ENCODE measurements at places on chromosomes 7 and 10. TPM values are rescaled to one million over a fixed set of nuclear protein-coding genes. Genes with fewer than 3 reads are reported as not detected.

- no peaks in the 10 kb centered on the region for H3K27me3 ChIP-seq
- no peak overlapping the region for H3K4me3 ChIP-seq
- no peak overlapping the region for H3K27ac ChIP-seq
- no peaks in the 10 kb centered on the region for H3K4me1 ChIP-seq
These were observed 242.0 kb downstream of the AUTS2 start for GRCh38 chr7:69840248-69840647.

- no peaks in the 10 kb centered on the region for H3K4me1 ChIP-seq
- no peaks in the 10 kb centered on the region for H3K36me3 ChIP-seq
- DNase-seq, result no peak
These were observed 126.6 kb downstream of the TMEM178B start for GRCh38 chr7:141200191-141201108.

The KIAA1549 gene
- polyA plus RNA-seq, result 1.8 TPM

DNA sequence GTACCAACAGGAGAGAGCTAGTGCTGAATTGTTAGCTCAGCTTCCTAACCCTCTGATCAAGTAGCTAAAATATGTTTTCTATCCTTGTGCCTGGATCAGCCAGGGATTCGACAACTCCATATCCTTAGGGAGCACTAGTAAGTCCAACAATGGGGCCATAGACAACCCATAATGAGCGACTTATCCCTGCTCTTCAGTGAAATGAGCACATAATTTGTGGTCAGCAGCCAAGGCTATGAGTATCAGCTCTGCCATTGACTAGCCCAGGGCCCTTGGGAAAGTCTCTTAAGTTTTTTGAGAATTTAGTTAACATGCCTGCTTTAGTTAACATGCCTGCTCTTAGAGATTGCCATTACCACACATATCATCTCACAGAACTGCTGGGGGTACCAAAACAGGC, 39.3 kb downstream of the COL1A2 start:
- H3K36me3 ChIP-seq, result no peaks in the 10 kb centered on the region
- no peaks in the 10 kb centered on the region for H3K27me3 ChIP-seq
- H3K4me1 ChIP-seq, result no peaks in the 10 kb centered on the region
- H3K4me3 ChIP-seq, result no peak overlapping the region

The PLAC9 gene
- polyA plus RNA-seq, result 49.9 TPM

DNA sequence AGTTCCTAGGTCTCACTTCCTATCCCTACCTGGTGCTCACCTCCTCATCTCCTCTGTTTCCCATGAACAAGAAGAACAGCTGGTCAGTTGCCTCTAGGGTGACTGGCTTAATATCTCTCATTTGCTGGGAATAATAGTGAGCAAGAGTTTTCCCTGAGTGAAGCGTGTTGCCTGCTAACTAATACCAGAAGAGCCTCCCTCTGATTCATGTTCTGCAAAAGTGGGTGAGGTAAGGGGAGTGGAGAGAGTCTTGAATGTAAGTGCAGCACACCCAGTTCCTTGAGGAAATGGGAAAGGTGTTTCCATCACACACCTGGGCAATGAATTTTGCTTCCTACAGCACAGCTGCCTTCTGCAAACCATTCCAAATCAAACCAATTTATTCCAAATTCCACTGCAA, 29.6 kb downstream of the FZD1 start:
- H3K4me1 ChIP-seq, result no peaks in the 10 kb centered on the region
- peak overlapping the region; percentile 54 for H3K27ac ChIP-seq
- DNase-seq, result no peak
- H3K36me3 ChIP-seq, result no peaks in the 10 kb centered on the region
- no peaks in the 10 kb centered on the region for H3K27me3 ChIP-seq

DNA sequence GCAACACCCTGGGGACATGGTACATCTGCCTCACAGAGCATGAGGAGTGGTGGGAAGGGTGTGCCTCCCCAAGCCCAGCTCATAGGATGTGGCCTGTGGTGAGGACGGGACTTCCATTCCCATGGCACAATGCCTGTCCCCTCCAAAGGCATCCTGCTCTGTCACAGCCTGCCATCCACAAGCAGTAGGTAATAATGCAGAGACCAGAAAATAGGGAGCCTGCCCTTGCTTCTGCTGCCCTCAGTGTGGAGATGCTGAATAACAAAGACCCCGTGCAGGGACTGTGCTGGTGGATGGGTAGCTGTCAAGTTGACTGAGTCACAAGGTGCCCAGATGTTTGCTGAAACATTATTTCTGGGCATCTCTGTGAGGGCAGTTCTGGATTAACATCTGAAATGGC, 199.9 kb upstream of the GRB10 start:
- H3K36me3 ChIP-seq, result no peaks in the 10 kb centered on the region
- no peak overlapping the region for H3K27ac ChIP-seq
- H3K27me3 ChIP-seq, result no peaks in the 10 kb centered on the region
- DNase-seq, result no peak
- H3K4me3 ChIP-seq, result no peak overlapping the region
- H3K4me1 ChIP-seq, result no peaks in the 10 kb centered on the region

GRCh38 chr7:101125989-101126650, 784 bp upstream of the SERPINE1 start:
- H3K4me1 ChIP-seq, result no peaks in the 10 kb centered on the region
- DNase-seq, result peak; percentile 90
- H3K27me3 ChIP-seq, result no peaks in the 10 kb centered on the region
- no peak overlapping the region for H3K4me3 ChIP-seq

The CRPPA gene
- polyA plus RNA-seq, result 2.0 TPM

The TET1 gene
- polyA plus RNA-seq, result 0.22 TPM

GRCh38 chr10:86547296-86547695, 25.7 kb upstream of the WAPL start:
- no peaks in the 10 kb centered on the region for H3K27me3 ChIP-seq
- no peaks in the 10 kb centered on the region for H3K36me3 ChIP-seq

DNA sequence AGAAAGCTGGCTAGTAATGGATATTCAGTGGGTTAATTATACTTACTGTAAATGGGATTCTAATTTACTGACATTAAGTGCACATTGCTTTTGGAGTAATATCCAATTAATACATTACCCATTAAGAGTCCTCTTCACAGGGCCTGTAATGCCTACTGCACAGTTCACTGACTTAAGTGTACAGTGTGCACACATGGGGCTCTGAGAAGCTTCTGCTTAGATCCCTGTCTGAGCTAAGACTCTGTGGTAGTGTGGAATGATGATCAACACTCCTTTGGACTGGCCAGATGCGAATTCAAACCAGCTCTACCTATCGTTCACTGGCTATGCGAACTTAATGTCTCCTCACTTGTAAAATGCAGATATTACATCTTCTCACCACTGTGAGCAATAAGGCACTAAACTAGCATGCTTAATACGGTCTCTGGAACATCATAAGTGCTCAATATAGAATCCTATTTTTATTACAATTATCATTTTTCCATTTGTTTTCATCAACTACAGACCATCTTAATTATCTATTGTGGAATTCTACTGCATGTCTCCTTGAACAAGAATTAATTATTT, 53.8 kb upstream of the SEC61G start:
- no peak for DNase-seq
- H3K4me1 ChIP-seq, result peaks cover 12% of the 10 kb centered on the region
- H3K27me3 ChIP-seq, result no peaks in the 10 kb centered on the region
- H3K36me3 ChIP-seq, result no peaks in the 10 kb centered on the region
- no peak overlapping the region for H3K27ac ChIP-seq
- H3K4me3 ChIP-seq, result no peak overlapping the region

The MINDY4 gene
- 5.3 TPM for polyA plus RNA-seq

- DNase-seq, result no peak
- no peaks in the 10 kb centered on the region for H3K27me3 ChIP-seq
- H3K4me1 ChIP-seq, result peaks cover 3% of the 10 kb centered on the region
- H3K36me3 ChIP-seq, result no peaks in the 10 kb centered on the region
These were observed 142.0 kb upstream of the NAMPT start for GRCh38 chr7:106426803-106427202.

DNA sequence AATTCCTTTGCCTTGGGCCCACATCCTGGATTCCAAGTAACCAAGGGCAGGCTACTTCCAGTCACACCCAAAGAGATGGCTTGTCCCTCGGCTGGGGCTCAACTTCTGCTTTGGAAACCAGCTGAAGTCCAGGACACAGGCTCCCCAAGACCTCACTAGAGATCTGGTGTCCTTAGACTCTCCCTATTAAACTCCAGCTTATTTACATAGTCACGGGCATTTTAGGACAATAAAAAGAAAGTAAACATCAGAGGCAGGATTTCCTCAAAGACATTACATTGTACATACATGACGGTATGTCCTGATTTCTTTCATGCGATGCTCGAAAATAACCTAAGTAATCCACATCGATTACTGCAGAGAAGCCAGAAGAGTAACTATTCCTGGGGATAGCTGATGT, 461.5 kb upstream of the C7orf33 start:
- no peaks in the 10 kb centered on the region for H3K27me3 ChIP-seq
- H3K36me3 ChIP-seq, result no peaks in the 10 kb centered on the region
- H3K4me1 ChIP-seq, result no peaks in the 10 kb centered on the region
- no peak overlapping the region for H3K4me3 ChIP-seq
- DNase-seq, result no peak

GRCh38 chr10:78686444-78687060, 382.2 kb upstream of the ZMIZ1 start:
- no peaks in the 10 kb centered on the region for H3K36me3 ChIP-seq
- H3K27ac ChIP-seq, result no peak overlapping the region
- no peak overlapping the region for H3K4me3 ChIP-seq
- H3K27me3 ChIP-seq, result no peaks in the 10 kb centered on the region
- no peaks in the 10 kb centered on the region for H3K4me1 ChIP-seq
- DNase-seq, result no peak

GRCh38 chr10:27911539-27911938, 87.3 kb downstream of the ODAD2 start:
- no peak overlapping the region for H3K27ac ChIP-seq
- H3K27me3 ChIP-seq, result no peaks in the 10 kb centered on the region
- DNase-seq, result no peak
- H3K4me1 ChIP-seq, result no peaks in the 10 kb centered on the region
- H3K36me3 ChIP-seq, result no peaks in the 10 kb centered on the region

DNA sequence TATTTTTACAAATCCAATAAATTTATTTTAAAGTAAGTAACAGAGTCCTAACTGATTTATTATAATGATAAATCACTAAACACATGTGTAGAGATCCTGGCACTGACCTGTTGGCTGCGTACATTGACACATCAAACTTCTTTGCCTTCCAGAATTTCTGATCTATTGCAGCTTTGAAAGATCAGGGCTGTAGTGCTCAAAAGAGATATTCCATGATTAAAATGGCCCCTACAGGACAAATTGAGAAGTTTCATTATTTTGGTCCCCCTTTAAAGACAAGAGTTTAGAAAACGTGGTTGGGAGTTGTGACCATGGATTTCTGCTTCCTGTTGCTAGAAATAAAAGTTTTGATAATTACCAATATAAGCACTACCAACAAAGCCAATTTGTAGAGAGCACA, 87.7 kb upstream of the PDK4 start:
- no peak overlapping the region for H3K27ac ChIP-seq
- no peak overlapping the region for H3K4me3 ChIP-seq
- no peaks in the 10 kb centered on the region for H3K27me3 ChIP-seq

- H3K27me3 ChIP-seq, result no peaks in the 10 kb centered on the region
- no peaks in the 10 kb centered on the region for H3K36me3 ChIP-seq
- H3K4me3 ChIP-seq, result peak overlapping the region; percentile 83
- peak overlapping the region; percentile 67 for H3K27ac ChIP-seq
These were observed 588 bp downstream of the GLI3 start for GRCh38 chr7:42236266-42236975.

- no peaks in the 10 kb centered on the region for H3K36me3 ChIP-seq
- no peak for DNase-seq
- H3K4me3 ChIP-seq, result no peak overlapping the region
These were observed 703.5 kb downstream of the AUTS2 start for GRCh38 chr7:70301673-70302185.

- H3K4me3 ChIP-seq, result no peak overlapping the region
- H3K27me3 ChIP-seq, result no peaks in the 10 kb centered on the region
- H3K36me3 ChIP-seq, result no peaks in the 10 kb centered on the region
These were observed 318.5 kb downstream of the SH2D4B start for GRCh38 chr10:80856186-80856585.

The DEPP1 gene
- 44.4 TPM for polyA plus RNA-seq

- H3K4me1 ChIP-seq, result no peaks in the 10 kb centered on the region
These were observed 20.8 kb downstream of the SFTPD start for GRCh38 chr10:79928028-79928583.

GRCh38 chr7:1459920-1460820, 900 bp upstream of the MICALL2 start:
- H3K4me3 ChIP-seq, result peak overlapping the region; percentile 52
- no peaks in the 10 kb centered on the region for H3K36me3 ChIP-seq

DNA sequence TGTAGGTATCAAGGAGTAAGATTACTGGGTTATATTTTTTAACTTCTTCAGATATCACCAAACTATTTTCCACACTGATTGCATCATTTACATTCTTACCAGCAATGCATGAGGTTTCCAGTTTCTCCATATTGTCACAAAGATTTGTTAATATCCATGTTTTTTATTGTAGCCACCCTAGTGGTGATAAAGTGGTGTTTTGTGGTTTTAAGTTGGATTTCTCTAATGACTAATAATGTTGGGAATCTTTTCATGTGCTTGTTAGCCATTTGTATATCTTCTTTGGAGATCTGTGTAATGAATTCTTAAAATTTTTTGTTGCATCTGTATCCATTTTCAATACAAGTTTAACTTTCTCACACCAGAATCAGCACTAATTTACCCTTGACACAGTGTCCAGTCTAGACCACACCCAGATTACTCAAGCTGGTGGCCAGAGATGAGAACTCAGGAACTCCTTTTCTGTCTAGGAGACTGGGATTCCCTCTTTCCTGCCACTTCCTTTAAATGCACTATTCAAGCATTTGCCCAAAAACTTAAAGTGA, 67.0 kb upstream of the PLXDC2 start:
- no peak overlapping the region for H3K27ac ChIP-seq
- DNase-seq, result no peak
- H3K4me1 ChIP-seq, result no peaks in the 10 kb centered on the region
- H3K36me3 ChIP-seq, result no peaks in the 10 kb centered on the region
- H3K4me3 ChIP-seq, result no peak overlapping the region

DNA sequence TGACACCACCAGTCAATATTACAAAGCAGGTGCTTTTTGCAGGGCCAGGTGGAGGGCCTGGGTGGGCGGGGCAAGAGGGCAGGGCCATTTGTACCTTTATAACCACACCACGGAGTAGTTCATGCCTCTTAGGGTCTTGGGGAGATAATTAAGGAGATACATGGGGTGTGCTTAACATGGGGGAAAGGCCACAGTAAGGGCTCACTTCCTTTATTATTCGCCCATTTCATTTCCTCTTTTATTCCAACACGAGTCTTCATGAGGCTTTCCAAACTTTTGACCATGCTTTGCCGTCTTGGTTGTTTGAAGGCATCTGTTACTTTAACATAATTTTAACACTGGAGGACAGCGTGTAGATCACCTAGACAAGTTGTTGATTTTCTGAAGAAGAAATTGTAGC, 33.3 kb upstream of the LYZL2 start:
- no peak for DNase-seq
- H3K27me3 ChIP-seq, result no peaks in the 10 kb centered on the region
- no peak overlapping the region for H3K27ac ChIP-seq
- H3K4me1 ChIP-seq, result no peaks in the 10 kb centered on the region
- H3K4me3 ChIP-seq, result no peak overlapping the region
- H3K36me3 ChIP-seq, result no peaks in the 10 kb centered on the region

- DNase-seq, result no peak
- no peak overlapping the region for H3K4me3 ChIP-seq
- H3K27me3 ChIP-seq, result no peaks in the 10 kb centered on the region
- no peaks in the 10 kb centered on the region for H3K36me3 ChIP-seq
- no peak overlapping the region for H3K27ac ChIP-seq
- no peaks in the 10 kb centered on the region for H3K4me1 ChIP-seq
These were observed 311.7 kb downstream of the GATA3 start for GRCh38 chr10:8365935-8366911.
